ENCODE measurements at places on chromosomes 1 and 21.

DNA sequence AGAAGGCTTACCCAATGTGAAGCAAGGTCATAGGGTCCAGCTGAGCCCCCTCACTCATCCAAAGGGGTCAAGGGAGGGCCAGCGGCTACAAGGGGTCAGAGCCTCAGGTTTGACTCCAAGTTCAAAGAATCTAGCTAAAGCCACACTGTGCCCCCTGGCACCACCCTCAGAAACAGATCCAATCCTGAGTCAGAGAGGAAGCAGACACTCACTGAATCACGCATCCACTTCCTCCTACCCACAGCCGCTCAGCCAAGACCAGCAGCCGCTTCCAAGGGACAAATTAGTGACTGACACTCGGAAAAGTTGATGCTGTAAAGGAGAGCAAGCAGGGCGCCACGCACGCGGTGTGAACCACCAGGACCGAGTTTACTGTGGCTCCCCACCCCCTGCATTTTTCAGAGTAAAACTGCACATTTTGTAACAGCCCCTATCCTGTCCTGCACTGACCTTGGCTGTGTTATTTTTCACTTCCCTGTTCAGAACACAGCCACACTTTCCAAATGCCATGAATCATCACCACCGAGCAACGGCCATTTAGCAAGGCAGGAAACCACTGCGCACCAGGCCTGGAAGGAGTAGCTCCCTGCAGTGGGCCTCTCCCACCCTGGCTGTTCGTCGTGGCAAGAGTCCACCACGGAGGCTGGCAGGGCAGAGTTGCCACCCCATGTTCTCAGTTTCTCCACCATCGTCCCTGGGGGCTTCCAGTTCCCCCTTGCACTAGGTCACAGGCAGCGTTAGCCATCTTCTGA lies 147.8 kb downstream of the TOMM20 start:
- DNase-seq: peak; percentile 100

DNA sequence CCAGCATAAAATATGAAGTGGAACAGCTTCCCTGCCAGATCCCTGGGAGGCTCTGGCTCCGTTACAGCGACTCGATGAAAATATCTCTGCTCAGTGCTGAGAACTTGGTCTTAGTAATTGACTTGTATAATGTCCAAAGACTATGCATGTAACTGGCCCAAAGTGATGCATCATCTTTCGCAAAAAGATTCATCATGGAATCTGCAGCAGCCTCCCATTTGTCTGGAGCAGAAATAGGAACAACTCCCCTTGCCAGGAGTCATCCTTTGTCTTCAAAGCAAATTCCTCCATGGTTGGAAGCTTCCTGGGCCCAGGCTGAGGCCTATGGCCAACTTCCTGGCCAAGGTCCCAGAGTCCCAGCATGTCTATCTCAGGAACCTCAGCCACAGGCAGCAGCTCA lies 16.9 kb upstream of the SLC6A17 start:
- DNase-seq: no peak

DNA sequence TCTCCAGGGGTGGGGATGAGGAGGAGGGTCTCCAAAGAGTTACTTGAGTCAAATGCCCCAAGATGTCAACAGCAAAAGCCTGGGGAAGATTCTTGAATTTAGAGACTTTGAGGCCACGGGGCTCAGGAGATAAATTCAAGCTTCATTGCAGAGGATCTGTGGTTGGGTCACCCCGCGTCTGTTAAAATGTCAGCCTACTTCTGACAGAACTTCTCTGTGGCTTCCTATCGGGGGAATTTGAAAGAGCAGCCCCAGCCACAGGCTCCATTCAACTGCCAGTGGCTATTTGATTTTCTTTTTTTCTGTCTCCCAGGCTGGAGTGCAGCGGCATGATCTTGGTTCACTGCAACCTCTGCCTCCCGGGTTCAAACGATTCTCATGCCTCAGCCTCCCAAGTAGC lies 62.5 kb upstream of the EFHD2 start:
- DNase-seq: no peak

GRCh38 chr1:203381151-203381751 lies 30.3 kb upstream of the FMOD start:
- DNase-seq: no peak

DNA sequence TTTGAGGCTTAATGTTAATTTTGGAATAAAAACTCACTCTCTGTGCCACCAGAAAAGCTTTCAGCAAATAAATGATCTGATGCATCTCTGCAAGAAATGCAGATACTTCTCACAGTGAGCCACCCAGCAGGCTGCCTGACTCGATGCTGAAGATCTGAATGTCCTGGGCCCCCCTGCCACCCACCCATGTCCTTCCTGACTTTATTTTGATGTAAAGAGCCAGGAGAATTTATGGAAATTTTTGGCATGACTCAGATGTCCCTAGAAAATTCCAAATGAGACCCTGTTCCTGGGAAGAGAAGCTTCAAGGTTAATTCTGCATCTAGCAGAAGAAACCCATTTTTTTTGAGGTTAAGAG lies 62.8 kb upstream of the COA6 start:
- DNase-seq: no peak

DNA sequence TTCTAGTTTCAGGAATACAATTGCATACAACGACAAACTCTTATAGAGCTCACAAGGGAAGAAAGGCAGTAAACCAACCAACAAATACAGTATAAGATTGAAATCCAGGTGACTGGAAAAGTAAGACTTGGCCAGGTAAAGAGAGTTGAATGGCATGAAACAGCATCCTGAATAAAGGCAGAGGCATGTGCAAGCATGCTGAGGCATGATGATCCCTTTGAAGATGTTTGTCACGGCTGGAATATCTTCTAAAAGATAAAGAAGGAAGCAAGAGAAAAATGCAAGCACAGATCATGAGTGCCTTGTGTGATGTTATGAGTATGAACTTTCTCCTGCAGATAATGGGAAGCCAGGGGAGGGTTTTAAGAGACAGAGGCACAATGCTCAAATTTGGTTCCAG lies 83.3 kb upstream of the SPATA6 start:
- no peak for DNase-seq

- DNase-seq: no peak
These were observed 69.3 kb downstream of the POU2F1 start for GRCh38 chr1:167289966-167290365.

- no peak for DNase-seq
These were observed 107.6 kb downstream of the FASLG start for GRCh38 chr1:172766462-172766861.

DNA sequence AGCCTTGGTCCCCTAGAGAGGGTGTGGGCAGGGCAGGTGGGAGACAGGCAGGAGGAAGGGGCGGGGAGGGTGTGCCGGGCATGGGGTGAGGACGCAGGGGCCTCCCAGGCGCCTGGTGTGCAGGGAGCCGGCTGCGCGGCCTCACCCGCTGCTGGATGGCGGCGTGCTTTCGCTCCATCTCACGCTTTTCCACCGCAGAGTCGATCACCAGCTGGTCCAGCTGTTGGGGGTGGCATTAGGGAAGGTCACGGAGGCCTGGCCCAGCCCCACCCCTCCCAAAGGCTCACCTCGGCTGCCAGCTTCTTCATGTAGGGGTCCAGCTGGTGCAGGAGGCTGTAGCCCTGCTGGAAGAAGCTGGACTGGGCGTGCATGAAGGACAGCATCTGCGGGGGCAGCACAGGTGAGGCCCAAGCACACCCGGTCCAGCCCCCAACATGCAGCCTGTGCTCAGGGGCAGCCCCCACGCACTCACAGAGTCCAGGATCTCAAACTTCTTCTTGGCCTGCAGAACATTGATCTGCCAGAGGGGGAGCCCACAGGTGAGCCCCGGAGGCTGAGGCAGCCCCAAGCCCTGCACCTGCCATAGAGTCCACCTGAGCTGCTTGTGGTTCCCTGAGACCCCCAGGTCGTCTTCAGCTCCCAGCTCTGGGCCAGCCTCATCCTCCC lies 7.9 kb downstream of the ACAP3 start:
- peak; percentile 12 for DNase-seq

- no peak for DNase-seq
These were observed 2005.7 kb downstream of the MRPL39 start for GRCh38 chr21:23601549-23601948.

GRCh38 chr1:147721716-147722115 lies 38.7 kb downstream of the GJA5 start:
- DNase-seq: no peak

- no peak for DNase-seq
These were observed 18.0 kb upstream of the OLIG1 start for GRCh38 chr21:33051925-33052324.

- DNase-seq: no peak
These were observed 294.9 kb upstream of the DEPDC1 start for GRCh38 chr1:68791800-68792199.

- DNase-seq: no peak
These were observed at the start of gene RAP1GAP for GRCh38 chr1:21669258-21670058. Gene RAP1GAP, minus strand, starts transcription at chr1:21669357. Its CDS starts 49,325 bp downstream, at chr1:21620032.

GRCh38 chr1:101653482-101653946 lies 343.2 kb downstream of the OLFM3 start:
- DNase-seq: peak; percentile 30

DNA sequence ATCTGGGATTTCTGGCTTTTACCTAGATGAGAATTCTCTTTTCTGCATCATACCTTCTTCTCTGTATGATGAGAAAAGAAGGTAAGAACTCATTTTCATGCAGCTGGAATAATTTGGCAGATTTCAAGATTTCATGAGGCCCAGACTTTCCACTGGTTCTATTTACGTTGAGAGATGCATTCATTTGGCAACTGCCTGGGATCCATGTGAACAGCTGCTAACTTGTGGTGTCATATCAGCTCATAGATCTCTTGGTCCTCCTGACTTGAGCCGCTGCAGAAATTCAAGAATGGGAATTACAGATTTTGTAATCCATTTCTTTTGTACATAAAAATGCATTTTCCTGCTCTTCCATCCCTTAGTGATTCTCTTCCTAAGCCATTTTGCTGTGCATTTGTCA lies 17.1 kb upstream of the C1orf87 start:
- no peak for DNase-seq

DNA sequence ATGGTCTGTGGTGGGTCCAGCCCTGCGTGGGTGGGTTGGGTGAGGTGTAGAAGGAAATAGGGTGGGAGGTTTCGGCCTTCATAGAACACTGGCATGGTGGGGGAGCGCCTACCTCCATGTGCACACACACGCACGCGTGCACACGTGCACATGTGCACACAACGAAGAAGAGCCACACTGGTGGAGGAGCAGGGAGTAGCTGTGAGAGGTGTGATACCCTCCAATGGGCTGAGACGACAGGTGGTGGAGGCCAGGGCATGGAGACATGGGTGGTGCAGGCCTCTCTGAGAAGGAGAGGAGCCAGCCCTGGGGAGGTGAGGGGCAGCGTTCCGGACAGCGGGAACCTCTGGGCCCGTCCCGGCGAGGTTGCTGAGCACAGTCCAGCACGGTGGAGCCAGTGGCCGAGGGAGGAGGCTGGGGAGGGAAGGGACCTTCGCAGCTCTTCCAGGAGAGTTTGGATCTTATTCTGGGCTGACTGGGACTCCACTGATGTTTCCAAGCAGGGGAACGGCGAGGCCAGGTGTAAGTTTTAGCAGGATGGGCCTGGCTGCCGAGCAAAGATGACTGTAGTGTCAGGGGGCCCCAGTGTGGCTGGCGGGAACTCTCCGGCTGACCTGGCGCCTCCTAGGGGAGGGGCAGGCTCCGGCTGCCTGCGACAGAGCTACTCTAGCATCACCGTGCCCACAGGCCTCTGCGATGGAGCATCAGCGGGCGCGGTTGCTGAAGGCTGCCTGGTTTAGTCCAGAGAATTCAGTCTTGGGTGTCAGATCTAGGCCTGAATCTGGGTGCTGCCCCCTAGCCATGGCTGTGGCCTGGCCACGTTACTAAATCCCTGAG lies 107.2 kb downstream of the ARHGEF10L start:
- no peak for DNase-seq

DNA sequence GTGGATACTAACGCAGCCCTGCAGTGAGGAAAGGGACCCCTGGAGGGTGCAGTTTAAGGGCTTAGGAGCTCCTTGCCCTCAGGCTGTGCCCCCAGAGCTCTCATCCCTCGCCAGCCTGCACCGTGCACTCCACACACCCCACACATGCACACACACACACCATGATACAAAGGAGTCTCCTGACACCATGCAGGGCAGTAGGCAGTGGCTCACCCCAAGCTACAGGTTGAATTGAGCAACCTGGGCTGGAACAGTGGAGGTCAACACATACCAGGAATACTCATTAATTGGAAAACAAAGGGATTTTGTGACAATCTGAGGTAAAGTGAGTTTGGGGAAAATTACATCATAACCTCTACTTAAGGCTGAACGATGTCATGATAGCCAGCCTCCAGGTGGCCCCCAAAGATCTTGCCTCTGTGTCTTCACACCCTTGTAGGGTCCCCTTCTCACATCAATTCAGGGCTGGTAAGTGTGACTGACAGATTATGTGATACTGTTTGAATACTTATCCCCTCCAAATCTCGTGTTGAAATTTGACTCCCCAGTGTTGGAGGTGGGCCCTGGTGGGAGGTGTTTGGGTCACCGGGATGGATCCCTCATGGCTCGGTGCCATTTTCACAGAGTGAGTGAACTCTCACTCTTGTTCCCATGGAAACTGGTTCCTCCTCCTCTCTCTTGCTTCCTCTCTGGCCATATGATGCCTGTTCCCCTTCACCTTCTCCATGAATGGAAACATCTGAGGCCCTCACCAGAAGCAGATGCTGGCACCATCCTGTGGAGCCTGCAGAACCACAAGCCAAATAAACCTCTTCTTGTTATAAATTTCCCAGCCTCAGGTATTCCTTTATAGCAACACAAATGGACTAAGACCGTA lies 111.0 kb upstream of the RAB4A start:
- no peak for DNase-seq

DNA sequence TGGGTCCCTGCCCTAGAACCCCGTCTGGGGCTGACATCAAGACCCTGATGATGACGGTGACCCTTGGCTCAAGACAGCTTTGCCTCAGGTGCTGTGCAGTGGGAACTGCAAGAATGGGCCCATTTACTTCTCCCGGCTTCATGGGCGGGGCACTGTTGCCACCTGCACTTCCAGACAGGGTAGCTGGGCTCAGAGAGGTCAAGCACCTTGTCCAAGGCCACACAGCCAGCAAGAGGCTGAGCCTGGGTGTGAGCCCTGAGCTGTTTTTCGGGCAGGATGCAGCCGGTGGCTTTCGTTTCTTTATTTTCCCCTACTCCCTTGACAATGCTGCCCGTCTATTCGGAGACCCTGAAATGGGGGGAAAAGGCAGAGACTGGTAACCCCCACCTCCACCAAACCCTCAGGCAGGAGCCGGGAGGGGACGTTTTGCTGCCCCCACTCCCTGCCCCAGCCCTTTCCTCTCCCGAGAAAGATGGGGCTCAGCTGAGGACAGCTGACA lies 91.7 kb downstream of the PRDM16 start:
- no peak for DNase-seq

GRCh38 chr1:98045767-98046641 lies 125.2 kb upstream of the DPYD start:
- DNase-seq: no peak

DNA sequence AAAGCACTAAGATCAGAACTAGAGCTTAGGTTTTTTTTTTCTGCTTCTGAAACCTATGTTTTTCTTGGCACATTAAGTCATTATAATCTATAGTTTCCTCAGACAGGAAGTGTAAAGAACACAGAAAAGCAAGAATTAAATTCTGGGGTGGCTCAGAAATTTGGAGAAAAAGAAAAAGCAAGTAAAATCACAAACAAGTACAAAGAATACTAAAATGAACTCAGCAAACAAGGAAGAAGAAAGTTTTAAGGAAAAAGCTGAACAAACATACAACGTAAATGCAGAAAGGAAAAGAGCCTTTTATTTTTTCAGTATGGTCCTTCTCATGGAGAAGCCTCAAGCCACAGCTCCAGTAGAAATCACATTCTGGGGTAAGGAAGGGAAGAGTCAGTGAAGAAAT lies 8.6 kb upstream of the CNN3 start:
- DNase-seq: no peak

GRCh38 chr1:37811027-37811655 lies 3.1 kb upstream of the YRDC start:
- DNase-seq: peak; percentile 92
